ENCODE measurements at places on chromosomes 2 and 18.

DNA sequence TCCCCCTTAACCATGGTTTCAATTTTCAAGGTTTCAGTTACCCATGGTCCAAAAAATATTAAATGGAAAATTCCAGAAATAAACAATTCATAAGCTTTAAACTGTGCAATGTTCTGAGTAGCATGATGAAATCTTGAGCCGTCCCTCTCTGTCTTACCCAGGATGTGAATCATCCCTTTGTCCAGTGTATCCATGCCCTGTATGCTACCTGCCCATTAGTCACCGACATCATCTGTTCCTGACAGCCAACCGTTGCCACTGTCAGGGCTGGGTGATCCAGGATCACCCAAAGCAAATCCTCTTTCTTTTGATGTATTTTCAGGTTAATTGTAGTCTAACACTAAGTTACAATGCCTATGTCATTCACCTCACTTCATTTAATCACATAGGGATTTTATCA, 15.7 kb upstream of the OLA1 start:
- DNase-seq = peak; percentile 79

- DNase-seq = no peak
These were observed 6.8 kb downstream of the HTR2B start for GRCh38 chr2:231117922-231118613.

DNA sequence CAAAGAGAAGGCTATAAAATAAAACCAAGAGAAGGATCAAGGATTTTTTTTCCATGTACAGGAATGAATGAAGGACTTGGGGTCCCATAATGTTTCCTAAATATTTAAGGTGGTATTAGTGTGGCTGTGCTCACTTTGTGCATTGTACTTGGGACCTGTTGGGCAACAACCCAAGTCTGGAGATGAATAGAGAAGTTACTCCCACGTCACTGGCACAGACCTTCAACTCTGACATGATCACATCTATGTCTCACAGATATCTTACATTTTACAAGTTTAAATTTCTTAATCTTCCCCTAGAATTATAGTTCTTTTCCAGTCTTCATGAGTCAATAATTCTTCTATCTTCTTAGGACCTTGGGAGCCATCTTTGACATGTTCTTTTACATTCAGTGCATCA, 133.4 kb downstream of the PLCL1 start:
- DNase-seq = no peak

- DNase-seq = no peak
These were observed 463.8 kb upstream of the GCFC2 start for GRCh38 chr2:76174505-76174904.

DNA sequence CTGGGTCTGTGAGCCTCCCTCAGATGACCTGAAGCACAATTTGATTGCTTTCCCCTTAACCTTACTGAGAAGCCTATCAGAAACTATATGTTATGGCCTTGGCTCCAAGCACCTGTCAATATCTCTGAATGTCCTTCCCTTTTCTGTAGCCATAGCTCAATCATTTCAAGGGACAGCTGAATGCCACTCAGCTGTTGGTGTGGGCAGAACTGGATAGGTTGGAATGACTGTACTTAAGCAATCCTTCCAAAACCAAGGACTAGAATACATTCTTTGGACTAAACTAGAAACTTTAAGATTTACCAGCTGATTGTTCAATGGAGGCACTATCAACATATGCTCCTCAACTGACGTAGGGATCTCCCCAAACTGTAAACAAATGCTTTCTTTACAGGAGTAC, 159.4 kb downstream of the THADA start:
- DNase-seq = no peak

GRCh38 chr2:70671092-70671675, 96.8 kb downstream of the ADD2 start:
- no peak for DNase-seq

DNA sequence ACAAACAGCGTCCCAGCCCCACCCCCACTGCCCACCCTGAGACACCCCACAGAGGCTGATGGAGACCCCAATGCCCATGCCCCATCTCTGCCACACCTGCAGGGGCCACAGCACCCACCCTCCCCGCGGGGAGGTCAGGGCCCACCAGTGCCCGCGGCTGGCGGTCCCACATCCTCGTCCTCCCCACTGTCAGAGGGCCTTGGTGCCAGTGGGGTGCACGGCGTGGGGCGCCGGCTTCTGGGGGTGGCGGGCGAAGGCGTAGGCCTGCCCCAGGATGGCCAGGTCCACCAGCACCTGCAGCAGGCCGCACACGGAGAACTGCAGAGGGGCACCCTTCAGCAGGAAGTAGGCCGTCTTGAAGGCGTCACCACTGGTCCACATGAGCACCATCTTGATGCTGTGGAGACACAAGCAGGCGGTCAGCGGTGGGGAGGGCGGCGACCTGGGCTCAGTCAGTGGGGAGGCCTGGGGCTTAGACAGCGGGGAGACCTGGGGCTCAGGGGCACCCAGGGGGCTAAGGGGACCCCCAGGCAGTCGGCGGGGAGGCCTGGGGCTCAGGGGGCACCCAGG, 47.6 kb downstream of the SLC66A2 start:
- no peak for DNase-seq

- DNase-seq = no peak
These were observed 848.0 kb upstream of the FAM98A start for GRCh38 chr2:34447097-34447496.

GRCh38 chr2:226797289-226797988, 2.2 kb downstream of the IRS1 start:
- no peak for DNase-seq

GRCh38 chr18:23038712-23039111, 96.6 kb upstream of the CABLES1 start:
- DNase-seq = no peak

DNA sequence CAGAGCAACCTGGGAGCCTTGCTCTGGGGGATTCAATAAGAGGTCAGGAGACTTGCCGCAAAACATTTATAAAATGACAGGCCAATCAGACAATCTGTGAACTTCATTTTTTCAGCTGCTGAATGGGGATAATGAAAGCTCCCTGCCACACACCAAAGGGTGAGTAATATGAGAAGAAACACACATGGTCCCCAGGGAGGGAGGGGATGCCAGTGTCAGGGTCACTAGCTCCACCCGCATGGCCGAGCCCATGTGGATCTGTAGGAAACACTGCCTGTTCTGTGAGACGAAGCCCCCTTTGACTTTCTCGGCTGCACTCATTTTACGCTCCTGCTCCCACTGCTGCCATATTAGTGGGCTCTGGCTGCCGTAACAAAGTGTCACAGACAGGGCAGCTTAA, 521.0 kb upstream of the RAB6C start:
- no peak for DNase-seq

DNA sequence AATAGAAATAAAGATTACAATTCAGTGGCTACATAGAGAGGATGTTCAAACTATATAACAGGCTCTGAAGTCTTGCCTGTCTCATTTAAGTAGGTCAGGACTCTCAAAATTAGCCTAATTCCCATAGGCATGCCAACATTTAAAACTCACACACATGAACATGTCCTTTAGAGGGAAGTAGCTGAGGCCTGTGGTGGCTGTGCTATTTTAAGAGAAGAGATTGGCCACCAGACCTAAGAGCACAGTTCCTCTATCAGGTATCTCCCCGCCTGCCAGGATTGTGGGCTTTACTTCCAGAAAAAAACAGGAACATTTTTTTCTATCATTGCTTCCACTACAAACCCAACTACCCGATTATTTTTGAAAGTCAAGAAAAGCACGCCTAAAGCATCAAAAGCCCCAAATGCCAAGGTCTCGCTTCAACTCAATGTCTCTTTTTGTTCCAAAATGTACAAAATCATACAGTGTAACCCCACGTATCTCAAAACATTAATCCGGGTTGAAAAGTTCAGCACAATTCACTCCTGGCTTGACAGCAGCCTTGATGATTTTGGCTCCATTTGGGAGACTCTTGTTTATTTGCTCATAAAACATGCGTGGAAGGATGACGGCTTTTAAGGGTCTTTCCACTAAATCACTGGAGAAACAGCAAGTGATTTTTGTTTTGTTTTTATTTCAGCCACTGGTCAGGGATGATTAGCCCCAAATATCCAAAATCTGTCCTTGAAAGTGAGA, 15.3 kb downstream of the FHL2 start:
- no peak for DNase-seq

- DNase-seq = no peak
These were observed 39.0 kb downstream of the CFAP221 start for GRCh38 chr2:119583291-119583690.

Data from lung microvascular endothelial cell (primary cell).